ENCODE measurements at places on chromosomes 7 and 10.

DNA sequence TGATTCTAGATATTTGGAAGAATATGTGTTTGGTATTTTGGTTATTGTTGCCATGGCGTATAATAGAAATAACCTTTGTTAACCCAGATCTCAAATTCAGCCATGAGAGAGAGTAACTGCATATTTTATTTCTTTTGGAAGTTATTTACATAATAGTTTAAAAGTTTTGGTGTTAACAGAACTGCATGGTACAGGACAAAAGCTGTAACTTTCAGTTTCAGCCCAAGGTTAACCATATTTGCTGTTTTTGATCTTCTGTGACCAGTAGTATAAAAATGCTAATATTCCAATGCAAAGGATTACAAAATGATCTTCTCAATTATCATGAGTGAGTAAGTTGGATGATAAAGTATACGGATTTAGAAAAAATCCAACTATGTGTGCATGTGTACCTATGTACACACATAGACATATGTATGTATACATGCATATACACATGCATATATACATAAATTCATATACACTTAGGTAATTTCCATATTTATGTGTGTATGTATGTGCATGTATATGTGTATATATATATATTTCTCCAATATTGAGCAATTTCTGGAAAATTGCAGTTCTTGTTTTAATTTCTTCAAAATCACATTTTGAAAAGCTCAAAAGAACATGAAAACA is 38.0 kb upstream of the PIP4K2A start:
- no peak for DNase-seq

DNA sequence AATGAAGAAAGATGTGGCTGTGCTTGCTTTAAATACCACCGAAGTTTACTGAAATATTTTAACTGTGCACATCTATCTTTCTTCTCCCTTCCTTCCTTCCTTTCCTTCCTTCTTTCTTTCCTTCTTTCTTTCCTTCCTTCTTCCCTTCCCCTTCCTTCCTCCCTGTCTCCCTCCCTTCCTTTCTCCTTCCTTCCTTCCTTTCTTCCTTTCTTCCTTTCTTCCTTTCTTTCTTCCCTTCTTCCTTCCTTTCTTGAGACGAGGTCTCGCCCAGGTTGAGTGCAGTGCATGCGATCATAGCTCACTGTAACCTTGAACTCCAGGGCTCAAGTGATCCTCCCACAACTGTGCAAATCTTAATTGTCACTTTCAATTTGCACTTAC is 157.8 kb upstream of the FAM171A1 start:
- DNase-seq = no peak

DNA sequence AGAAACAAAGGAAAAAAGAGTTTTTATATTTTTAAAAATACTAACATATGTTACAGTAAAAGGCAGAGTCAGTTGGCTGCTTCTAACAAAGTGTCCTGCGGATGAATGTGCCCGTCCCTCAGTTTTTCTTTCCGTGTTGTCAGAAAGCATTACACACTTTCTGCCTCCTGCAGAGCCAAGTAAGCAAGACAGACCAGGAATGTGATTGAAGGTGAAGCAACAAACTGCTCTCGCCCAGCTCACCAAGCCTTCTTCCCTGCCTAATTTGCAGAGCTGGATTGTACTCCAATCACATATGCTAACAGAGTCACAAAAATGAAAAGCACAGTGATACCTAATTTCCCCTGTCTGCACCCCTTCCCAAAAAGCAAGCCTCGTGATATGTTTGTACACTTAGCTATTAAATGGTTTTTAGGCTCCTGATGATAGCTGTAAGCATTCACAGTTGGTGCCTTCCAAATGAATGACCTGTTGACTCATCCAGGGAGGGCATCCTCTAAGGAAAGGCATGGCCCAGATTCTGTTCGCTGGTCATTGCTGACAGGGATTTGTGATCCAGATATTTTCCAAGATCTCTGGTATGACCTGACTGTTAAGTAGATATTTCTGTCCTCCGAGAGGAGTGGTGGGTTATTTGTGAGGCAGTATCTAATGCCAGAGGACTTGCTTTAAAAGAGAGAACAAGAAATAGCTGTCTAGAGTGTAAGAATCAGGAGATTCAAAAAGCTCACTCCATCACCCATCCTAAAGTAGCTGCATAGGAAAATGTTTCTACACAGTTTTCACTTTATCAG is 187.3 kb upstream of the PLXDC2 start:
- DNase-seq = no peak

- DNase-seq = no peak
These were observed 40.8 kb downstream of the TBXAS1 start for GRCh38 chr7:139869886-139870285.

DNA sequence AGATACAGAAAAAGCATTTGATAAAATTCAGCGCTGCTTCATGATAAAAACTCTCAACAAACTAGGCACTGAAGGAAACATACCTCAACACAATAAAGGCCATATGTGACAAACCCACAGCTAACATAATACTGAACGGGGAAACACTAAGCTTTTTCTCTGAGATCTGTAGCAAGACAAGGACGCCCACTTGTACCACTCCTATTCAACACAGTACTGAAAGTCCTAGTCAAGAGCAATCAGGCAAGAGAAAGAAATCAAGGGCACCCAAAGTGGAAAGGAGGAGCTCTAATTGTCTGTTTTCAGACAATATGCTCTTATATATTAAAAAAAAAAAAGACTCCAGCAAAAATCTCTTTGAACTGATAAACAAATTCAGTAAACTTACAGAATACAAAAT is 13.3 kb downstream of the DIP2C start:
- DNase-seq = no peak

DNA sequence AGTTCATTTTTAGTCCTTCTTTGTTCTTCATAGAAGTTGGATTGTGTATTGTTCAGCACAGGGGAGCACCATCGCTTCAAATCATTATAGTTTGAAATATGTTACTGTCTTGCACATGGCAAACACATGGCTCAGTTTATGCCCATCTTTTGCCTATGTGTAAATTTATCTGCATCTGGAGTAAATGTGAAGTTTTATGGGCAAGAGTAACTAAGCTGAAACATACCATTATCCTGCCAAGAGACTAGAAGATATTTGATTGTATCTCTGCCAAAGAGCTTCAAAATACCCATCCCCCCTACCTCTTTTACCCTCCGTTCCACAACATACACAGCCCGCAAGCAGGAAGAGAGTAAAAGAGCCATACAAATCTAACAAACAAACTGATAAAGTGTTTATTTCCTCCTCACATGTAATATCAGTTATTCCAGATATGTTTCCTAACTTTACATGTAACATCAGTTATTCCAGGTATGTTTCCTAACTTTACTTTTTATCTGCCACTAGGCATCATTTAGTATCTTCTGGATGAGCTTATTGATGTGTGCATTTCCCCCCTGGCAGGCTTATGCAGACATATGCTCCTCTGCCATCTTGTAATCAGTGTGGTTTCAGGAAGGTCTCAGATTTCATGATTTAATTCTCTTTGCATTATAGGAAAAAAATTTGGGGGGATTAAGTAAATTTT is 127.7 kb downstream of the SRI start:
- no peak for DNase-seq

DNA sequence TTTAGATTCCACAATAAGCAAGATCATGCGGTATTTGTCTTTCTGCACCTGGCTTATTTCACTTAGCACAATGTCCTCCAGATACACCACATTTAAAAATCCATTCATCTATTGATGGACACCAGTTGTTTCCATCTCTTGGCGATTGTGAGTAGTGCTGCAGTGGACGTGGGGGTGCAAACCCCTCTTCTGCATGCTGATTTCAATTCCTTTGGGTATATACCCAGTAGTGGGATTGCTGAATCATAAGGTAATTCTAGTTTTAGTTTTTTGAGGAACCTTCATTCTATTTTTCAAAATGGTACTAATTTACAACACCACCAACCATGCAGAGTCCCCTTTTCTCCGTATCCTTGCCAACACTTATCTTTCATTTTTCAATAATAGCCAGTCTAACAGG is 2.0 kb upstream of the ASB10 start:
- DNase-seq = no peak

GRCh38 chr10:1347962-1348772 is 292.0 kb downstream of the WDR37 start:
- DNase-seq = no peak

DNA sequence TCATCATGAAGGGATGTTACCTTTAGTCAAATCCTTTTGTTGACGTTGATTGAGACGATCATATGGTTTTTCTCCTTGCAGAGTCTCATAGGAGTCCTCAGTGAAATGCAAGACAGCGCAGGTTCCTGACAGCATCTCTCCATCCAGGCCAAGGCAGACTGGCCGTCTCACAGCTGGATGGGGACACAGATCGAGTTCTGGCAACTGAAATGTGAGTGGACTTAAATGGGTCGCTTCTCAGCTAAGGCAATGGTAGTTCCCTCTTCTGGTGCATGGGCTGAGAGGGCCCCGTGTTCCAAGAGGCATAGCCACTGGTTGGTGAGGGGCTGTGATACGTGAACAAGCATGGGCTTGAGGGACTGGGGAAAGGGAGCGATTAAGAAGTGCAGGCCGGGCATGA is 99.3 kb upstream of the CPXM2 start:
- no peak for DNase-seq

DNA sequence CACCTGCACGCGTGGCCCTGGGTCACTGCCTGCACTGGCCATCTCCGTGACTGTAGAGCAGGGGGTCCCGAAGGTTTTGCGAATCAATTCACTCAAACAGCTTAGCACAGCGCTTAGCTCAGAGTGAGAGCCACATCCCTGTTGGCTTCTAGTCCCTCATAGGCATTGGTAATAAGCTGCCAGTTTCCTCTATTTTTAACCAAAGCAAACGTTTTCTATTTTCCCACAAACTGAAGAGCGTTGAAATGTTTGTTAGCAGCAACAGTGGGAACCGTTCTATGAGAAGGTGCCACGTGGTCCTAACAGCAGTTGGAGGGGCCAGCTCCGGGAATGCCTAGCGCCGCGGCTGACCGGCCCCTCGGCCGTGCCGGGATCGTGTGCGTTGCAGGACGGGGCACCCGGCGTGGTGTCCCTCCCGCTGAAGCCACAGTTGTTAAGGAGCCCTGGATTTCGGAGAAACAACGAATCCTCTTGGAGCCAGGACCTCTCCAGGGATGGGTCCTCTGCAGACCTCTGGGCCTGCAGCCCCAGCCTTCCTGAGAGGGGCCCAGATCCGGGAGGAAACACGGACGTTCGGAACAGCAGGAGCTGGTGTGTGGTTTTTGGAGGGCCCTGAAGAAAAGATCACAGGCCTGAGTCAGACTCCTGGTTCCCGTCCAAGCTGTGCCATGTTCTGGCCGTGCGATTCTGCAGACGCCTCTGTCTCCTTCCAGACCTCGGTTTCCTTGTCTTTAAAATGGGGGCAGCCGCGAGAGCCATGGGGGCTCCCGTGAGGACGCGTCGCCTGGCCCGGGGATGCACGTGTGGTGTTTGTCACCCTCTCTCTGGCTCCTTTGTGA is 40.3 kb downstream of the FAM20C start:
- no peak for DNase-seq

DNA sequence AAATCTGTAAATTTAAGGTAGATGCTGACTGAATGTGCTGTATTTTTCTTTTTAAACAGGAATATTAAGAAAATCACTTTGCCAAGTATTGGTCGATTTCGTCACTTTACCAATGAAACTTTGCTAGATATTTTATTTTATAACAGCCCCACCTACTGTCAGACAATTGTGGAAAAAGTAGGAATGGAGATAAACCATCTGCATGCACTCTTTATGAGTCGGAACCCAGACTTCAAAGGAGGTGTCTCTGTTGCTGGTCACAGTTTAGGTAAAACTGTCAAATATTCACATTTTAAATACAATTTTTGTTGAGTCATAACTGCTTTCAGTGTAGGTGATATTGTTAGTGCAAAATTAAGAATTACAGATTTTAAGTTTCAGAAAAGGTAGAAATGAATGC is 25.2 kb downstream of the SEC23IP start:
- no peak for DNase-seq

DNA sequence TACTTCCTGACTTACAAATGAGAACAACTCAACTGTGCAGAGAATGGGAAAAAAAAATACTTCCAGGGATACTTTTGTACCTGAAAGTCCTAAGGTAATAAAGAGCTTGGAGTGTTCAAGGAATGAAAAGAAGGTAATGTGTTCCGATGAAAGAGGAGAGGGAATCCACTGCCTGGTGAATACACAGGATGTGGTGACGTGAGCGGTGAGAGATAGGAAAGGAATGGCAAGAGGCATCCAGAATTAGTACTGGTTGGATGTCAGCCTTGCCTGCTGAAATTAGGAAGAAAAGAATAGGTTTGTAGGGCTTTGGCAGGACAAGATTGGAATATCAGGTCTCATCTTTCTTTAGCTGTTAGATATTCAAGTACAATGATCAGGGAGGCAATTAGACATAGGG is 347.7 kb downstream of the POM121L12 start:
- DNase-seq = no peak

- DNase-seq = no peak
These were observed 8.9 kb downstream of the AGFG2 start for GRCh38 chr7:100547872-100548271.

DNA sequence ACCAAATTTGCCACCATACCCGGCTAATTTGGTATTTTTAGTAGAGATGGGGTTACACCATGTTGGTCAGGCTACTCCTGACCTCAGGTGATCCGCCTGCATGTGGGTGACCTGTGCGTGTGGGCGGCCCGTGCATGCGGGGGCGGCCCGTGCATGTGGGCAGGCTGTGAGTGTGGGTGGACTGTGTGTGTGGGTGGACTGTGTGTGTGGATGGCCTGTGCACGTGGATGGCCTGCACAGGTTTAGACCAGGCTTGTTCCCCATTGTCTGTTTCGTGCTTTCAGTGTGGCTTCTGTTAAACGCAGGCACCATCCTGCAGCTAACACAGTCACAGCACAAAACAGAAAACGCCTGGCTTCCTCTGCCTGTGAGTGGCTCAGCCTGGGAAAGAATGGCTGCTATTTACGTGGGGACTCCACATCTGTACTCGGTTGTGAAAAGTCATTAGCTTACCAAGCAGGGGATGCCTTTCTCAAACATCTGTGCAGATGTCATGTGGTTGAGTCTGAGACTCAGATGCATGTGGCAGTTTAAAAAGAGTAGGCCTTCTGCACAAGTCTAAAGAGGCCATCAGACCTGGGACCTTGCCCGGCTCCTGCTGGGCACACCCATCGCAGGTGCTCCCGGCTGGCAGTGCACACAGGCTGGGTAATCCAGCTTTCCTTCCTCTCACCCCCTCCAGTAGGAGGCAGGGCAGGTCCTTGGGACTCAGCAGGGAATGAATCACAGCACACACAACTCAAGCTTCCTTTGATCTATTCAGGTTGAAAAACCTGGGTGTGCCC is 91.6 kb downstream of the COBL start:
- no peak for DNase-seq

- no peak for DNase-seq
These were observed 462.1 kb upstream of the GALNT17 start for GRCh38 chr7:70669854-70670253.

GRCh38 chr10:2992401-2993198 is 74.7 kb upstream of the PFKP start:
- DNase-seq = no peak

- no peak for DNase-seq
These were observed 318.0 kb upstream of the POT1 start for GRCh38 chr7:125247514-125248098.

Data from NCI-H2081 treated with DMSO at 0.1 percent for 48 hours (cell line).